T-helper 2 cell (primary cell): ENCODE measurements at places on chromosomes 16 and 17.
A peak's percentile ranks its signal among the peaks of the same experiment; 100 is the strongest.

DNA sequence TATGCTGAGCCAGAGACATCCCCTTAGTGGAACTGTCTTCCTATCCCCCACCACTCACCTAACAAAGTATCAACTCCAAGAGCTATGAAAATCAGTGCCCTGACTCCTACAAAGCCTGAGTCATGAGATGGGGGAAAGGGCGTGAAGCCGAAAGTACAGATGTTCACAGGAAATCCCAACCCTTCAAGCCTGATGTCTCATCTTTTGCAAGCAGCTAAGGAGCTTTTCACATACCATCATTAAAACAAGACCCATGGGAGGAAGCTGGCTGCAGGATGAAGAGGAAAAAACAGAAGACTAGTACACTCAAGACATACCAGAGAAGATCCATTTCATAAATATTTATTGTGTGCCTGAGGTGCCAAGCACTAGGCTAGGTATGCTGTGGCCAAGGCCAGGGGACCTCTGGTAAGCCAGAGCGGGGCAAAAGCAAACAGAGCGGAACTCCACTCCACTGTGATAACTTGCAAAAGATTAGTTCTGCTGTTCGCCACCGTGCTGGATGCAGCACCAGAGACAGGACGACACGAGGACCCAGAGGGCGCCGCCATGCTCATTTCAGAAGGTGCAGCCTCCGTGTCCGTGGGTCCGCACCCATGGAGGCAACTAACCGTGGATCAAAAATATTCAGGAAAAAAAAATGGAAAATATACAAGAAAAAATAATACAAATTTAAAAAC lies 4.5 kb upstream of the MNT start:
- no peak for DNase-seq

DNA sequence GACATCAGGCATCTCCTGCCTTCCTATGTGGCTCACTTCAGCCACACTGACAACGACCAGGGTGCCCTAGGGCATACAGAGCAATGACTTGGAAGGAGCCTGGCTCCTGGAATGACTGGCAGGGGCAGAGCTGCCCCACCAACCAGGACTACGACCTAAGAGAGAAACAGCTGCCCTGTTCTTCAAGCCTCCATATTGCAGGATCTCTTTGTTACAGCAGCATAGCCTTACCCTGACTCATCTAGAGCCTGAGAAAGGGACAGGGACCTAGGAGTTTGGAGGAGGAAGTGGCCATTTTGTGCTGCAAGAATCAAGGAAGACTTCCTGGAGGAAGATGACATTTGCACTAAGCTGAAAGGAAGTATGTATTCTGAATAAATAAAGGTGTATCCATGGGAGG lies 49.6 kb downstream of the GSG1L start:
- DNase-seq, result no peak

DNA sequence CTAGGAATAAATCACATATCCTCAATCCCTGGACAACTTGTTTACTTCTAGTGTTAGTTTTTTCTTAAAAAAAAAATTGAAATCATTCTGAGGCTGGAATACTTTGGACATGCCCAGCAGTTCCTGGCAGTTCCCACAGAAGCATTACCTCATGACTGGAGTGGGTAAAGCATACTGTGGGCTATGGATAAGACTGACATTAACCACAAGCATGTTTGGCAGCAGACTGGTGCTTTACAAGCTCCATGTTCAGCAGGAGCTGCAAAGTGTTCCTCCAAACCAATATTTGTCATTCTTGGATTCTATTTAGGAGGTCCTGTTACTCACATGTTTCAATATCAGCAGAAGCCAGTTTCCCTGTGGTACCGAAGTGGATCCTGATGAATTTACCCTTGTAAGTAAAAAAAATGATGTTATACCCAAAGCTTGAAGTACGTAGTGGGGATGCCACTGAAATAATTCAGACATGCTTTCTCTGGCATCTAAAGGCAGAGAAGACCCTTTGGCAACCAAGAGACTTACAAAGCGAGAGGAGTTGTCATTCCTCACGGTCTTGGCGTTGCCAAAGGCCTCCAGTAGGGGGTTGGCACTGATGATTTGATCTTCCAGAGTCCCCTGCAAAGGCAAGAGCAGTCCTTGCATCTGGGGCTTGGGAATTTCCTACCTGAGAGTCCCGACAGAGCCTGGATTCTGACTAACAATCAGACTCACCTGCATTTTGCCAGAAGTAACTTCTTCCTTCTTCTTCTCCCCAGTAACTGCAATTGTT lies 4.9 kb downstream of the MYH1 start:
- no peak for DNase-seq

GRCh38 chr17:50459756-50460155 lies 8.9 kb downstream of the CHAD start:
- no peak for DNase-seq

GRCh38 chr17:75313941-75314551 lies 24.8 kb upstream of the SLC25A19 start:
- no peak for DNase-seq

DNA sequence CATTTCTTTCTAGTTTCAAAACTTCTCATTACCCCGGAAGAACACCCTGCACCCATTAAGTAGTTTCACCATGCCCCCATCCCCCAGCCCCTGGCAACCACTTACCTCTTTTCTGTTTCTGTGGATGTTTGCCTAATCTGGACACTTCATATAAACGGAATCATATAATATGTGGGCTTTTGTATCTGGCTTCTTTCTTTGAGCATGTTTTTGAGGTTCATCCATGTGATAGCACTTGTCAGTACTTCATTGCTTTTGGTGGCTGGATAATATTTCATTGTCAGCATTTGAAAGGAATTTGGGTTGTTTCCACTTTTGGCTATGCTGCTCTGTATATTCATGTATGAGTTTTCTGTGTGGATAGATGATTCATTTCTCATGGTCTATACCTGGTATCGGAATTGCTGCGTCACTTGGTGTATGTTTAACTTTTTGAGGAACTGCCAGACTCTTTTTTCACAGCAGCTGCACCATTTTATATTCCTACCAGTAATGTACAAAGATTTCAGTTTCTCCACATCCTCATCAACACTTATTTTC lies 30.0 kb upstream of the SLC5A10 start:
- DNase-seq, result no peak

DNA sequence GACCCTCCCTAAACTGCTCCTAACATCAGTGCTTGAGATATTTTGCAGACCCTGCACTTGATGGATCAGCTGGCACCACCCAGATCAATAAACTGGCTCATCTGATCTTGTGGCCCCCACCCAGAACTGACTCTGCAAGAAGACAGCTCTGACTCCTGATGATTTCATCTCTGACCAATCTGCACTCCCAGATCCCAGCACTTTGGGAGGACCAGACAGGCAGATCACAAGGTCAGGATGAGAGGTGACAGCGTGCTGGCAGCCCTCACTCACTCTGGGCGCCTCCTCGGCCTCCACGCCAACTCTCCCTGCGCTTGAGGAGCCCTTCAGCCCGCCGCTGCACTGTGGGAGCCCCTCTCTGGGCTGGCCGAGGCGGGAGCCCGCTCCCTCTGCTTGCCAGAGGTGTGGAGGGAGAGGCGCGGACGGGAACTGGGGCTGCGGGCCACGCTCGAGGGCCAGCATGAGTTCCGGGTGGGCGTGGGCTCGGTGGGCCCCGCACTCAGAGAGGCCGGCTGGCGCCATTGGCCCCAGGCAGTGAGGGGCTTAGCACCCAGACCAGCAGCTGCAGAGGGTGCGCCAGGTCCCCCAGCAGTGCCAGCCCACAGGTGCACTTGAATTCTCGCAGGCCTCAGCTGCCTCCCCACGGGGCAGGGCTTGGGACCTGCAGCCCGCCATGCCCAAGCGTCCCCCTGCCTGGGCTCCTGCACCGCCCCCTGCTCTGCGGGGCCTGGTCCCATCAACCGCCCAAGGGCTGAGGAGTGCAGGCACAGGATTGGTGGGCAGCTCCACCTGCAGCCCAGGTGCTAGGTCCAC lies 2.4 kb upstream of the C16orf54 start:
- DNase-seq, result no peak

DNA sequence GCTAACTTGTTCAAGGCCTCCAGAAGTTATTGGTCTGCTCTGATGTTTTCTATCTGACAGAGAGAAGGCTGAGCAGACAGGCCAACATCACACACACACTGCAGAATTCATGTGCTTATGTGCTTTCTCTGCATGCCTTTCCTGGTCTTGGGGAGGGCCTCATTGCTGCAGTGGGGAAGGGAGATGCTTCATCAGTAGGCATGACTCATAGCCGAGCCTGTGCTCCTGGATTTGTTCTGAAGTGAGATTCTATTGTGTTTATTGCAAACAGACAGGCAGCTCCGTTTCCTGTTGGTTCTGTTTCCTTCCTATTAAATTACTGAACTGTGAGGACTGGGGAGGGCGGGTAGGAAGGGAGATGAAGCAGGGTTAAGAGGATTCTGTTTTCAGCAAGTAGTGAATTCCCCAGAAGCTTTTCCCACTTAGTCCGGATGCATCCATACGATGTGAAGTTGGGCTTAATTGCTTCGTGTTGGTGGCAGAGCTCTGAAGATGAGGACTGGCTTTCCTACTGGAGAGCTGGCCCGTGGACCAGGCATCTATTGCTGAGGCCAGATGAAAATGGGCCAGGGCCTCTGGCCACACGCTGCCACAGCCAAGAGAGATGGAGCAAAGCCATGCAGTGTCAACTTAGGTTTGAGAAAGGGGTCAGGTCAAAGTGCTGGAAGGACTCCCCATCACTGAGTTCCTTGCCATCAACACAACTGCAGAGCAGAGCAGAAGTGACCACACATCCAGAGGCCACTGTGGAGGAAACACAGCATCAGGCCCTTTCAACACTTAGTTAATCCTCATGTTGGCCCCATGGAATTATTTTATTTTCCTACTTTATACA lies 179.3 kb downstream of the UTP18 start:
- no peak for DNase-seq

- no peak for DNase-seq
Measured at GRCh38 chr17:48597778-48598631, 4.4 kb upstream of the HOXB5 start.

- DNase-seq, result no peak
Measured at GRCh38 chr17:57782647-57783337, 37.7 kb upstream of the CCDC182 start.

DNA sequence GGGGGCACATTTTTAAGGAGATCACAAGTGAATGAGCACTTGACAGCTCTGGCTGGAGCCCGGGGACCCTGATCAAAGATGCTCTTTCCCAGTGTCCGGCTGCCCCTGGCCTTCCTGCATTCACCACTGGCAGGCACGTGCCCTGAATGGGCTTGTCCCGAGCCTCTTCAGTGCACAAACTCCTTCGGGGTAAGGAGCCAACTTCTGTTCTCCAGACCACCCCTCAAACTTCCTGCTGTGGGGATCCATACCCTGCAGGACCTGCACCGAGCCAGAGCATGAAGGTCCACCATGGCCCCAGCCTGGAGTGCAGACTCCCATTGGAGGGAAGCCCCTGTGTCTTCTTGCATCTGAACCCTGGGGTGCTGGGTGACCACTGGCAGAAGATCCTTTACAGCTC lies 9.8 kb upstream of the SLC12A3 start:
- no peak for DNase-seq

- DNase-seq, result no peak
Measured at GRCh38 chr16:79409978-79410377, 190.6 kb downstream of the MAF start.

DNA sequence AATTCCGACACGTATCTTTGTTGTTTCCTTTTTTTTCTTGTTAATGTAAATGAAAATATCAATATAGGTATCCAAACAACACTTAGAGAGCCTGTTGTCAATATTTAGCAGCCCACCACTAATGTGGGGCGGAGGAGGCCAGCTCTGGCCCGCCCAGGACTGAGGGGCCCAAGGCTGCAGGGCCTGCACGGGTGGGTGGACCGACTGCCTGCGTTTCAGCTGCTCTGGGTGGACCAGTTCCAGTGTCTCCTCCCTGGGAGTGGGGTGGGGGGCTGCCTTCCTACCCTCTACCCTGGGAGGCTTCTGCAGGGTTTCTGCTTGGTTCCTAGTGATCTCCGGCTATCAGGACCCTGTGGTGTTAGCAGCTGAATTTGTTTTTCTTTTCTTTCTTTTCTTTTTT lies 15.9 kb upstream of the ADGRG1 start:
- no peak for DNase-seq

- no peak for DNase-seq
Measured at GRCh38 chr16:83842756-83843507, 35.2 kb downstream of the HSBP1 start.

DNA sequence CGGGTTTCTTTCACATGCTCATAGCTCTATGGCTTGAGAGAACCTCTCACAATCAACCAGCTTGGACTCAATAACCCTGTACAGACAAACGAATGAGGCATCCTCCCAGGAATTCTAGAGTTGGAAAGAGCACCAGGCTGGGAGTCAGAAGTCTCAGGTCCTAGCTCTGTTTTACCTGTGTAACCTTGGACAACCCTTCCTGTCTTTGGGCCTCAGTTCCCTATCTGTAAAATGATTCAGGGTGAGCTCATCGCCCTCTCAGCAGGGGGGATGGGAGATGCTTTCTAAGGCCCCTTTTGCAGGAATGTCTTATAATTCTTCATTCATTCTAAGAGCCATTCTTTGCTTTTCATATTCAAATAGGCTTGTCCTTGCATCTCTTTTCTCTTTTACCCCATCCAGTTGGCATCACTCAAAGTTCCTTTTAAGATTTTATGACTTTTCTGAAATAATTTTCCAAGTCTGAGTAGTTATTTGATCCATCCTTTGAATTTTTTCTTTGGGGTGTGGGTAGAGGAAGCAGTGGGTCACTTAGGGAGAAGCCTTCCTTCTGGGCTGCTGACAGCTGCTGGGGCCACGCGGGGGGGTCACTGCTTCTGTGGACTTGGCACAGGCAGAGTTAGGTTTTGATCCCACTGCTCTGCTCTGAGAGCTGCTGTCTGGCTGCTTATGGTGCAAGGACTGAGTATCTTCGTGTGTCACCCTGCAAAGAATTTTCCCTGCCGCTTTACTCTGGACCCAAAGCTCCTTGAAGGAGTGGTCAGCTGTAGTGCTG lies 102.7 kb downstream of the UTP18 start:
- DNase-seq, result no peak

DNA sequence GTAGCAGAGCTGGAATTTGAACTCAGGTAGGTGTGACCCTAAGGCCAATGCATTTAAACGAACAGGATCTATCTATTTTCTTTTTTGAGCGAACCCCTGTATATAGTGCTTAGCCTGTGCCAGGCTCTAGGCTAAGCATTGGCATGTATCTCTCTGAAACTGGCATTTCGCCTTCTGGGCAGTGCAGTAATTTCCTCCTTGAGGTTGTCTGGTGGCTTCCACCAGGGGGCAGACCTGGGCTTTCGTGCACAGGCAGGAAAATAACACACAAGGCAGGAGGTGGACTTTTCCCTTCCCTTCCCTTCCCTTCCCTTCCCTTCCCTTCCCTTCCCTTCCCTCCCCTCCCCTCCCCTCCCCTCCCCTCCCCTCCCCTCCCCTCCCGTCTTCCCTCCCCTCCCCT lies 34.4 kb upstream of the PRKCB start:
- DNase-seq, result peak; percentile 69

DNA sequence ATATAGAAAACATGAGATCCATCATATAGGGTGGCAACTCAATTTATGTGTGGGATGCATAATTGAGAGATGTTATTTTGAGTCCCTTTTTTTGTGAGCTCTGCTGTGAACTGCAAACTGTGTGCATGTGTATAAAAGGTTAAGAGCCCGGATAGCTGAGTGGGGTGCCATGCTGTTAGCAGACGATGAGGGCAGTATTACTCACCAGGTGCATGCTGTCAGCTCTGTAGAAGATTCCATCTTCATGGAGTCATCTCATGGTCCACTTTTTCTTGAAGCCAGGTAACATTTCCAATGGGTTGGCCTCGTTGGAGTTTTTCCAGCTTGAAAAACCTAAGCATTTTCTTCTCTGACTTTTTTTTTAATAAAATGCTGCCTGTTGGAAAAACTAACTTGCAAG lies 43.0 kb upstream of the RHBDL3 start:
- DNase-seq, result no peak

- DNase-seq, result no peak
Measured at GRCh38 chr17:80564545-80564944, 19.9 kb downstream of the RPTOR start.
